Activated CD8-positive, alpha-beta memory T cell treated with anti-CD3 and anti-CD28 coated beads for 4 hours (primary cell): ENCODE measurements at places on chromosomes 3 and 15.

DNA sequence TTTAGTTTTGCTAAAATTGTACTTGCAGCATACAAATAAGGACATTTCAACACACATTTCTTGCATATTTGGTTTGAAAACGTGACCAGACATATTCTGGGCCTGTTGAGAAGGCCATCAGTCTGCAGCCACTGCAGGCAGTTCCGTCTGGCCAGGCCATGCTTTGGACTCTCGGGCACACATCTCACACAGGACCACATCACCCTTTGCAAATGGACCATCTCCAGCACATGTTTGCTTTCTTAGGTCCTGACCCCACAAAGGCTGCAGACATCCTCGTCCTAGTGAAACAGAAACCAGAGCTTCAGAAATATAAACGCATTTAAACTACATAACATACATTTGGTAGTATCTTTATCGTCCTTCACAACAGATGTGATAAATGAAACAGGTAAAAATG, 24.1 kb downstream of the GABRA5 start:
- no peak for DNase-seq

- DNase-seq, result no peak
These were observed 104.1 kb upstream of the TNFAIP8L3 start for GRCh38 chr15:51198701-51199232.

DNA sequence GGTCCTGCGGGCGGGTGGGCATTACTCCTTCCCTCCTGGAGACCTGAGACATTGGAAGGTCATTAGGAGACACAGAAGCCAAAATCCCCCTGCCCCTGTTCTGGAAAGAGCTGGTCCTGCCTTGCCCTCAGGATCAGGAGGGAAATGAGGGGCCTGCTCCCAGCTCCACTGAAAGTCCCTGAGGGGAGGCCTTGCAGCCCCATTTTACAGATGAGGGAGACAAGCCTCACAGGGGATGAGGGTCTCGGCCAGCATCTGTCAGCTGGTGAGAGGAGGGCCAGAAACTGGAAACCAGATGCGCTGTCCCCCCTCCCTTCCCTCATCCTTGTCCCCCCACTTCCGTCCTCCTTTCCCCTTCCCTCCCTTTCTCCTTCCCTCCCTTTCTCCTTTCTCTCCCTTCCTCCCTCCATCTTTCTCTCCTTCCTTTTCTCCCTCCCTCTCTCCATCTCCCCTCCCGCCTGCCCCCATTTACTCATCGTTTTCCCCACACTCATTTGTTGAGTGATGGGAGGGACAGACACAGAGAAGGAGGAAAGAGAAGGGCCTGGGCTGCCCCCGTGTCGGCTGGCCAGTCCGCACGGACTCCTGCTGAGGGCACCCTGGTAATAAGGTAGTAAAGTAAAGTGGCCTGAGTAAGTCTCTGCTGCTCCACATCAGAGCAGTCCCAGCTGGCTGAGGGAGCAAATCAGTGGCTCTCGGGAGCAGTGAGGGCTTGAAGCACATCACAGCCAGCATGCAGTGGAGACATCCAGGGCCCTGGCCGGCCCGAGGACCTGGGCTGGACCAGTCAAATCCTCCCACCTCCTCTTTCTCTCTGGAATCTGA, 112.4 kb upstream of the ALDH1A3 start:
- DNase-seq, result no peak

GRCh38 chr15:48868536-48868935, 9.4 kb upstream of the EID1 start:
- DNase-seq, result no peak

DNA sequence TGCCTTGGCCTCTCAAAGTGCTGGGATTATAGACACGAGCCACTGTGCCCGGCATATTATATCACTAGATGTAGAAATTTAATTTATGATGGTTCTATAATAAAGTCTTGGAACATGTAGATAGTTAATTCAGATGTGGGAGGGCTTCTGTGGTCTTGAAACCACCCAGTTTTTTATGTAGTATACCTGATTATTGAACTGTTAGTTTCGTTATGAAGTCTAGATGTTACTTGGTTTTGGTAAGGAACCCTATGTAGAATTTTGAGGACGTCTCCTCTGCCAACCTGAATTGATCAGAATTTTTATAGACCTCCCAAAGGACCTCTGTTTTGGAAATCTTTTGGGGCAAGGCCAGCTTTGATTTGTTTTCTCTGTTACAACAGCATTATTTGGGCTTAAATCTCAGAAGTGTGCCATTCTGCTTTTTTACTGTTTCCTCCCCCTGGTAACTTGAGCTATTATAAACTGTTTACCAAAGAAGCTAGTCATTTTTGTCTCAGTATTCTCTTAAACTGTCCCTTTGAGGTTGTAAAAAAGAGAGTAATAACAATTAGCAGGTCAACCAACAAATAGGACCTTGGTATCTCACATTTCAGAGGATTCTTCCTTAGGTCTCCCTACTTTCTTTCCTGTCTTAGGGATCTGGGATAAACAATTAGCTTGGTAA, 20.8 kb downstream of the AKAP13 start:
- no peak for DNase-seq

GRCh38 chr3:119025171-119025795, 9.4 kb downstream of the IGSF11 start:
- DNase-seq, result no peak

- DNase-seq, result no peak
These were observed 79.1 kb upstream of the CGNL1 start for GRCh38 chr15:57297163-57297593.

DNA sequence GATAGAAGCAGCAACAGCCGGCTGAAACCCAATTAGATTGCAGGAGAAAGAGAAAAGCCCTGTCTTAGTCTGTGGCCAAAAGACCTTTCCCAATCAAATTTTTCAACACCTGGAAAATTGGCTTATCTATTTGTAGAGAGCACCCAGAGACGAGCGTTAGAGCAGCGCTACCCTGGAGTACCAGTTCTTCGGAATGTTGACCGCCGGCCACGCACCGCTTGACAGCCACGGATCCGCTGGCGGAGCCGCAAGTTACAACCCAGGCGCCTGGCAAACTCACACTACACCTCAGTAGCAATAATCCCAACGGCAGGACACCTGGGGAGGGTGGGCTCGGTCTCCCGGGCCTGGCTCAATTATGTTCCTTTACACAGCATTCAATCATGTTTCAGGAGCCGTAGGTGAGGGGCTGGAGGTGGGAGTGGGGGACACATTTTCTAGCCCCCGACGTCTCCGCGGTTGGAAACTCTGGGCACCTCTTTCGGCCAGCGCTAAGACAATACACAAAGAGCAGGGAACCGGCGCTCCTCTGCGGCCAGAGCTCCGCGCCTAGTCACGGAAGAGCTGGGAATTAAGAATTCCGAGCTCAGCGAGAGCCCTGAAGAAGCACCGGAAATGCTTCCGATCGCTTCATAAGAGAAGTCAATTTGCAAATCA, 1.2 kb downstream of the MB21D2 start:
- no peak for DNase-seq

GRCh38 chr3:33834096-33834453, 35.6 kb downstream of the PDCD6IP start:
- DNase-seq, result no peak

DNA sequence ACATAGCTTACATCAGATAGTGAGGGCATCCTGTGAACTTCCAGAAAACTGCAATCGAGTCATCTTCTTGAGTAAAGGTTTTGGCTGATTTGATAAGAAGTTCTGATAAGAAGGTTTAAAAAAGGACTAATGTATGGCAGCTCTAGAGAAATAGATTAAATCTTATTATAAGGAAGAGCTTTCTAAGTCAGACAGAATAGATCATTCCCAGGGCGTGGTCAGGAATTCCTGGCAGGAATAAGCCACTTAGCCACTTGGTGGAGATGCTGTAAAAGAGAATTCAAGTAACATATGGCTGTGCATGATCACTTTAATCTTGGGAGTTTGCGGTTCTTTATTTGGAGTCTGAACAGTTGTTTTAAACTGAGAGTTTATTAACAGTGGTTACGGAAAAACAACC, 17.4 kb downstream of the PGBD4 start:
- DNase-seq, result no peak

DNA sequence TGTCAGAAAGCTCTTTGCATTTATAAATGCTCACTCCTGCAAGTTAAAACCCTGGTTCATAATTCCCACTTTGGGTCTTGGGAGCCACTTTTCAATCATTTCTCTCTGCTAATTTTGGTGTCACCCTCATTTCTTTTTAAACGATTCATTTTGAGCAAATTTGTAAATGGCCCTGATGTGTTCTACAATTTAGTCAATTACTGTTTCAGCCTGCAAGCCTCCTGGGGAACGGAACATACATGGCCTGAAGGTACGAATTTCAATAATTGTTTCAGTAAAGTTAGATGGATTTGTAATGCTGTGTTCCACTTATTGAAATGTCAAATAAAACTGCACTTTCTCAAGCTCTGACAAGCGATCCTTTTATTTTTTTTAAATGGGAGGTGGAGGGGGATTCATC, 43.2 kb downstream of the MAP2K5 start:
- DNase-seq, result no peak

GRCh38 chr3:39327746-39328349, 1.7 kb upstream of the CCR8 start:
- no peak for DNase-seq

- DNase-seq, result no peak
These were observed 97.6 kb upstream of the UMPS start for GRCh38 chr3:124632566-124633140.

DNA sequence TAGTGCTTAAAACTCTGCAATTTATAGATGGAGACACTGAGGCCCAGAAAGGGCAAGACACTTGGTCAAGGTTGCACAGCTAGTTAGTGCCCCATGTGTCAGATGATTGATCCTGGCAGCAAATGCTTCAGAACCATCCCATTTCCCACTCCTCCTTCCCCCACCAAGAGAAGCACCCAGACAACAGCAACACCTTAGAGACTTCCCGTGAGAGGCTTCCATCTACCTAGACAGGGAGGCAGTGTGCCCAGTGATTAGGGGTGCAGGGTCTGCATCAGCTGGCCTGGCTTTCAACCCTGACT, 77.6 kb downstream of the CORO2B start:
- DNase-seq, result no peak

DNA sequence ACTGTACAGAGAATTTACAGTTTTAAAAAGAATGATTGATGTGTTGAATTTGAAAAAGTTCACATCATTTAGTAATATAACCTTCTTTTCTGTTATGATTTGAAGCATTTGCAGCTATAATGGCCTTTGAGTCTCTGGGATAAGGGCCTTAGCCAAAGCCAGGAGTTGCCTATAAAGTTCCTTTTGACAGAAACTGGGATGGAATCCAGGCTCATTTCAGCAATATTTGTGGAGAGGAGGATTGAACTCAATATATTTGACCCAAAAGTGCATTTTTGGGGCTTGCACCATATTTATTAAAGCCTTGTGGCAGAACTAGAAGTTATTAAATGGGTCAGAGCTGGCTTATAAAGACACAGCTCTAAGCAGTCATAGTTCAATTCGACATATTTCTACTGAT, 348.7 kb upstream of the EPHA3 start:
- DNase-seq, result no peak

DNA sequence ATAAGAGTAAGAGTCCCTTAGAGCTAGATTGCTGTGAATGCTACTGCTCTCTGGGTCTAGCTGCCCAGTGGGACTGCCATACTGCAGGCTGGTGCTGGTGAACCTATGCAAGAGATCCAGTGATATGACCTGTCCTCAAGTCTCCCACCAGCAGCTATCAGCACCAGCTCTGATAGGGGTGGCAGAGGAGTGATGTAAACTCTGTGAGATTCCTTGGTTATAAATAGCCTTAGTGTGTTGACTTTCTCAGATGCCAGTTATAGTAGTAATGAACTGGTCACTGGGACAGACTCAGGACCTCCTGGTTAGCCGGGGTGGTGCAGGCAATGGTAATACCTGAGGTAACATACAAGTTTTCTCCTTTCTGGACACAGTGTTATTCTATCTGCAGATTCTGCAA, 194.9 kb upstream of the MANF start:
- DNase-seq, result no peak

GRCh38 chr15:51936105-51936478, 35.5 kb downstream of the LEO1 start:
- DNase-seq, result no peak

GRCh38 chr15:74259821-74260607, 23.9 kb downstream of the CCDC33 start:
- no peak for DNase-seq

- no peak for DNase-seq
These were observed 19.9 kb upstream of the DPH6 start for GRCh38 chr15:35565901-35566300.

GRCh38 chr3:71771126-71771525, 13.8 kb downstream of the PROK2 start:
- no peak for DNase-seq

GRCh38 chr3:15535732-15536131, 14.2 kb upstream of the COLQ start:
- no peak for DNase-seq

DNA sequence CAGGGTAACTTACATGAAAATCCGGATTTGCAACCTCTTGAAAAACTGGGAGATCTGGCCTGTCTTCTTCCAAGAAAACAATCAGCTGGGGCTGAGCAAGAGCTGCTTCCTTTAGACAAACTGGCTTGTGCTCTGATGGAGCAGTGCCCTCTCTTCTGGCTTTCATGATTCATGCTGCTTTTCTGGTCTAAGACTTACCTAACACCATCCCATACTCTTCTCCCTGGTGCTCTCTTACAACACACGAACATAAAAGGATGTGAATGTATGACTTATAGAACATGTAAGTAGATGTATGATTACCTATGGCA, 9.9 kb downstream of the TJP1 start:
- DNase-seq, result no peak

GRCh38 chr3:58025837-58026569, 17.8 kb downstream of the FLNB start:
- DNase-seq, result no peak

DNA sequence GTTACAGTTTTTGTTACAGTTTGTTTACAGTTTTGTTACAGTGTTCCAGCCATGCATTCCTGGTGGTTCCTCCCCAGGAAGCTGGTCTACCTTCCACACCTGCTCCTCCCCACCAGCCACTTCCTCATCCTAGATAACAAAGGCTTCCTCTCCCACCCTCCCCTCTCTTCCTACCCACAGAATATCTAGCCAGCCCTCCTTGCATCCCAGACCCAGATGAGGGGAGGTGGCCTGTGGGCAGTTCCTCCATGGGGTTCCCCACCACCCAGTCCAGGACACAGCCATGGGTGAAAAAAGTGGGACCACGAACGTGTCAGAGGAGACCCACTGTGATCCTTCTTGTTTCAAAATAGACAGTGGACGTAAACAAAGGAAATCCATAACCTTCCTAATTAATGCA, 122.8 kb upstream of the ABHD17C start:
- no peak for DNase-seq

DNA sequence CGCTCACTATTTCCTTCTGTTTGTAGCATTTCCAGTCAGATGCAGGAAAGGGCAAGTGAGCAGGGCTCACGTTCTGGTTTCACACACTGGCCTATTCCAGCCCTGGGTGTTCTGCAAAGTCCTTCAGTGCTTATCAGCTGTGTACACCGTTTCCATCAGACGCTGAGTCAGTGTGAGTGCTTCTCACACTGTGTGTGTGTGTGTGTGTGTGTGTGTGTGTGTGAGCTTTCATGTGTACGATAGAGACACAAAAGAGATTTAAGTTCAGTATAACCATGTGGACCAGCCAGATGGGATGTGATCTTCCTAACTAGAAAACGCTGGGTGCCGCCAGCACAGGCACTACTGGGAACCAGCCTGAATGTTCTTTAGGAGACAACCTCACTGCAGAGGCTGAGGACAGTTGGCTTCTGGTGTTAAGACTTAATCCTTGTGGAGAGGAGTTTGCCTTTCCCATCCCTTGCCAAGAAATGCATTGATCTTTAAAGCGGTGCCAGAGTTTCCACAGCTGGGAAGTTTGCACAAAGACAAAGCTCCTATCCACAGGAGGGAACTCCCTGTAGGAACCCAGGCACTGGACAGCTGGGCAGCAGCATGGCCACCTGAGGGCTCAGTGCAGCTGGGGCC, 3.9 kb upstream of the CHSY1 start:
- DNase-seq, result no peak
